CD4-positive, alpha-beta T cell treated with Interleukin-12 subunit alpha and Interleukin-12 subunit beta, for 1 hour (primary cell): ENCODE measurements at places on chromosomes 4 and X.

DNA sequence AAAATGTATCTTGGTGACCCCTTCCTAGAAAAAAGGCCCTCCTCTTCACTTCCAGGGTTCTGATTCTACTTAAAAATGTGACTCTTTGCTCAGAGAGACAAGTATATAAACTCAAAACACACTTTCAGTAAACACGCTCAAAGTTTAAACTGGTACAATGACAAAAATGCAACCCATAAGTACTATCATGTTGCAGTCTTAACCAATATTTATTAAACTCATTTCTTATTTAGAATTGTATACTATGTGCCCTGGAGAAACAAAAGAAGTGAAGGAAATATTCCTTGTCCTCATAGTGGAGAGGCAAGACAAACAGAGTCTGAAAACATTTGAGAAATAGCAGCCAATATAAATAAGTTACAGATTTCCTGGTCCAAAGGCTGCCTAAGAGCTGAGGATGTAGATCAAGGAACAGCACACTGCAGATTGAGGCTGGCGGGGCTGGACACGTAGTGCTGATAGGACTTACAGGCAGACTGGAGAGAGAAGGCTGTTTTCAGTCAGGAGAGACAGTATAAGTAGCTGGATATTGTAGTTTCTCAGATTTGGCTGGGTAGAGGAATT lies 39.1 kb upstream of the ANXA3 start:
- no peak for DNase-seq

DNA sequence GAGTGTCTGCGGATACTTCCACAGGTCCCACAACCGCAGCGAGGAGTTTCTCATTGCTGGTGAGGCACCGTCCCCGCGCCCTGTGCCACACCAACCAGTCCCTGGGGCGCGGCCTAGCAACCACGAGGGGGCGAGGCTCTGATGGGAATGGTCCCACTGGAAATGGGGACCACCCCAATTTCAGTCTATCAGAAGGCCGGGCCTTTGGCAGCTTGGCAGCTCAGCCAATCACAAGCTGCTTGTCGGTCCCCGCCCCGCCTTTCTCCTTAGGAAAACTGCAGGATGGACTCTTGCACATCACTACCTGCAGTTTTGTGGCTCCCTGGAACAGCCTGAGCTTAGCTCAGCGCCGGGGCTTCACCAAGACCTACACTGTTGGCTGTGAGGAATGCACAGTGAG lies 3.0 kb downstream of the TIMP1 start:
- DNase-seq: no peak

DNA sequence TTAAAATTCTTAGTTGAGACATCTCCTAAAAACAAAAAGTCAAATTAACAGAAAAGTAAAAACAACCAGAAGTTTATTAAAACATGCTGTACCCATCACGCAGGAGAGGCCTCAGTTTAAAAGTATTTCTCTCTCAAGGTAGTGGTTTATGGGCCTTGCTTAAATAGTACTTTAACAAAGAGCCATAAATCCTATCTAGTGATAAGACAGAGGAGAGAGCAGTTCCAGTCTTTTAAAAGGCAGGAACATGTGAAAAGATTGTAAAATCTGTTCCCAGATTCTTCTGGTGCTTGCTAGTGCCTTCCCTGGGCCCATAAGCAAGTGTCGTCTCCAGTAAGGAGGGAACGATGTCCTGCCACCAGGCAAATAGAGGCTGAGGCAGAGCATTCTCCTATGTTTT lies 476.3 kb upstream of the ADGRL3 start:
- no peak for DNase-seq

GRCh38 chrX:115952417-115953092 lies 218.0 kb upstream of the AGTR2 start:
- no peak for DNase-seq

- no peak for DNase-seq
Measured at GRCh38 chrX:73126240-73126639, 46.9 kb upstream of the PABPC1L2A start.

- no peak for DNase-seq
Measured at GRCh38 chr4:123495530-123495929, 98.9 kb downstream of the SPRY1 start.

DNA sequence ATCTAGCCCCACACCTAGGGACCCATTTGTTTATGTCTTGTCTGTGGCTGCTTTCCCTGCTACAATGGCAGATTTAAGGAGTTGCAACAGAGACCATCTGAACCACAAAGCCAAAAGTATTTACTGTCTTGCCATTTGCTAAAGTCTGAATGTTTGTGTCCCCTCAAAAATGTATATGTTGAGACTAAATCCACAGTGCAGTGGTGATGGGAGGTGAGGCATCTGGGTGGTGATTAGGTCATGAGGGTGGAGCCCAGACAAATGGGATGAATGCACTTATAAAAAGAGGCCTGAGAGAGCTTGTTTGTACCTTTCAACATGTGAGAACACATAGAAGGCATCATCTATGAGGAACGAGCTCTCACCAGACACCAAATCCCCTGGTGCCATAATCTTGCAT lies 137.3 kb downstream of the TMEM144 start:
- no peak for DNase-seq

GRCh38 chr4:28354880-28355656 lies 1494.4 kb downstream of the STIM2 start:
- DNase-seq: no peak

- no peak for DNase-seq
Measured at GRCh38 chrX:23838953-23839352, 56.0 kb downstream of the SAT1 start.

- DNase-seq: no peak
Measured at GRCh38 chr4:107988763-107989035, 990 bp upstream of the HADH start.

DNA sequence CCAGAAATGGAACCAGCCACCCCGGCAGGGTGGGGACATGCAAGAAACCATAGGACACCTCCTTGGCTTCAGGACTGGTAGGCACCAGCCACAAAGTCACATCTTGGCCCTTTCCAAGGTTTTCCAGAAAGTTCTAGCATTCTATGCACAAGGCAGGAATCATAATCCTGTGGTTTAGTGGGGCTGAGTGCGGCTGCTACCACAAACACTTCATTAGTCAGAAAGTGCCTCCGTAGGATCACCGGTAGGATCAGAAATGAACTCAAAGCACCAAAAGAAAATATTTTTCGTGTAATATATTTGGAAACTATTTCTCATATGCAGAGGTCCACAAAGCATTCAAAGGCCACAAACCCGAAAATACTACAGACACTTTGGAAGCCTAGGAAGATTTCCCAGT lies 191.7 kb downstream of the PTTG2 start:
- DNase-seq: no peak

GRCh38 chr4:87732033-87732765 lies 67.2 kb upstream of the IBSP start:
- no peak for DNase-seq

DNA sequence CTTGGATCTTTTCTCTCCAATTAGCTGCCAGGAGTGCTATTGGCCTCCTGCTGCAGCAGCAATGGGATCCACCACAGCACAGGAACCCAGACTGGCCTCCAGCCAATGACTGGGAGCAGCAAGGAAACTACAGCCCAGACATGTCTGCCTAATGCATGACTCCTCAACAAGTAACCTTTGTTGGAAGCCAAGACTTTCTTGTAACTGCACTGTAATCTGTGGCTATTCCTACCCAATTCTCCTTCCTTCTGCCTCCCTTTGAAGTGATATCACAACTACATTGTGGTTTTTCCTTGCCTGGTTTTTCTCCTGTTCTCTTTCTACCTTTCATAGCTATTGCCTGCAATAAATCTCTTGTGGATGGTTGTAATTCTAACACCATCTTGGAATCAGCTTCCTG lies 39.8 kb downstream of the SNCA start:
- no peak for DNase-seq

DNA sequence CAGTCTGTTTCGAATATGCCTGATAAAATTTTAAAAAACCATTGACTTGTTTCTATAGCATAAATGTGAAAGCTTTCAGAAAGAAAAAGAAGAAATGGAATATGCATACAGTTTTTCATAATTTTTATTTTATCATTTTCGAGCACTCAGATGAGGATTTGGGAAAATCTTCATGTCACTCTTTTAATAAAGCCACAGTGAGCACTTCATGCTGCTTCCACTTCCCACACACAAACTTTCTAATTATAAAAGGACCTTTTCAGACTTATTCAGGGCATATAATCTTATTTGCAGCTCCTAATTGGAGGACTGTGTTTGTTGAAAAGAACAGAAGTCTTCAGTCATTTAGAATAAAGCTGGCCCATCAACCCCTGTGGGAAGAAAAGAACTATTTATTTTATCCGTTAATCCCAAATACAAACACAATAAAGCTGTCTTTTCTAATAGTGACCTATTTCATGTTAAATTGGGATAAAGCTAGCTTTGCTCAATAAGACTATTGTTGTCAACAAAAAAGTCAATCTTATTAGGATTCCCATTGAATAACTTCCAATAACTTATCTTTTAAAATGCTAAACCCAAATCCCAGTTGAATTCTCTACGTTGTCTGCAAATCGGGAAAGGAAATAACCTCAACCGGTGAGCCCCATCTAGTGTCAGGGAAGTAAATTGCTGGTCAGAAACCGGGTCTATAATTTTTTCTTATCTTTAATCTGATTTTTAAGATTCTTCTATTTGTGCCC lies 211.5 kb downstream of the PDGFRA start:
- no peak for DNase-seq

- no peak for DNase-seq
Measured at GRCh38 chr4:7847206-7847605, 92.5 kb downstream of the AFAP1 start.

- DNase-seq: no peak
Measured at GRCh38 chr4:170721812-170722373, 632.1 kb upstream of the AADAT start.

GRCh38 chr4:80150387-80151180 lies 46.7 kb upstream of the PRDM8 start:
- DNase-seq: no peak

GRCh38 chr4:163484906-163485305 lies 9.6 kb upstream of the TMA16 start:
- peak; percentile 61 for DNase-seq

GRCh38 chrX:40471965-40472648 lies 108.7 kb upstream of the ATP6AP2 start:
- peak; percentile 5 for DNase-seq

GRCh38 chr4:13364172-13364571 lies 120.0 kb downstream of the RAB28 start:
- no peak for DNase-seq

DNA sequence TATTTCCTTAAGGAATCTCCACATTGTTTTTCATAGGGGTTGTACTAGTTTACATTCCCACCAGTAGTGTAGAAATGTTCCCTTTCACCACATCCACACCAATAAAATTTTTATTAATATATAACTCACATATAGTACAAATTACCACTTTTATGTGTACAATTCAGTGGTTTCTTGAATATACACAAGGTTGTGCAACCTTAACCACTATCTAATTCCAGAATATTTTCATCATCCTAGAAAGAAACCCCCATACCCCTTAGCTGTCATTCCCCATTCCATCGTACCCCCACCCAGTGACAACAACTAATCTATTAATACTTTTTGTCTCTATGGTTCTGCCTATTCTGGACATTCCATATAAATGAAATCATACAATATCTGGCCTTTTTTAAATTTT lies 108.3 kb upstream of the USP9X start:
- no peak for DNase-seq

GRCh38 chr4:2281575-2282343 lies 19.9 kb upstream of the MXD4 start:
- peak; percentile 91 for DNase-seq

DNA sequence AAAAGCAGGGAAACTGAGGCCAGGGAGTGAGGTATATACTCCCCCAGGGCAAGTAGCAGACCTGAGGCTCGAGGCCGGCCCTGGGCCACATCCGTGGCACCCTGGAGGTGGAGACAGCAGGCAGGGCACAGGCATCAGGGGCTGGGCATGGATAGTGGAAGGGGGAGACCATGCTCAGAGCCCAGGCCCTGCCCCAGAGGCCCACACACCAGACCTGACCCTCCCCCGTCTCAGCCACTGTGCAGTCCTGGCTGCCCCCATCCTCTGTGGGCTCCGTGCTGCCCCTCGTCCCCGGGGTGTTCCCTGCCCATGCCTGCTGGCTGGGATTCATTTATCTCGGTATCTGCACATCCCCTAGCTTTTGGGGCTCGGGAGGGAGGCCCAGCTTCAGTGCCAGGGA lies 103.1 kb upstream of the NKX1-1 start:
- DNase-seq: no peak

GRCh38 chrX:137354851-137355250 lies 211.1 kb upstream of the ZIC3 start:
- no peak for DNase-seq

- no peak for DNase-seq
Measured at GRCh38 chr4:31246856-31247255, 526.7 kb downstream of the PCDH7 start.

- DNase-seq: no peak
Measured at GRCh38 chr4:30719454-30720020, 632 bp upstream of the PCDH7 start.

GRCh38 chrX:48761674-48762471 lies at the start of gene GLOD5:
Gene GLOD5 (plus strand): TSS chrX:48761747. CDS start chrX:48761791, 44 bp downstream.
- DNase-seq: peak; percentile 1

GRCh38 chr4:1463088-1463926 lies 57.1 kb upstream of the NKX1-1 start:
- no peak for DNase-seq

GRCh38 chr4:8221476-8221875 lies 22.4 kb downstream of the SH3TC1 start:
- peak; percentile 46 for DNase-seq

DNA sequence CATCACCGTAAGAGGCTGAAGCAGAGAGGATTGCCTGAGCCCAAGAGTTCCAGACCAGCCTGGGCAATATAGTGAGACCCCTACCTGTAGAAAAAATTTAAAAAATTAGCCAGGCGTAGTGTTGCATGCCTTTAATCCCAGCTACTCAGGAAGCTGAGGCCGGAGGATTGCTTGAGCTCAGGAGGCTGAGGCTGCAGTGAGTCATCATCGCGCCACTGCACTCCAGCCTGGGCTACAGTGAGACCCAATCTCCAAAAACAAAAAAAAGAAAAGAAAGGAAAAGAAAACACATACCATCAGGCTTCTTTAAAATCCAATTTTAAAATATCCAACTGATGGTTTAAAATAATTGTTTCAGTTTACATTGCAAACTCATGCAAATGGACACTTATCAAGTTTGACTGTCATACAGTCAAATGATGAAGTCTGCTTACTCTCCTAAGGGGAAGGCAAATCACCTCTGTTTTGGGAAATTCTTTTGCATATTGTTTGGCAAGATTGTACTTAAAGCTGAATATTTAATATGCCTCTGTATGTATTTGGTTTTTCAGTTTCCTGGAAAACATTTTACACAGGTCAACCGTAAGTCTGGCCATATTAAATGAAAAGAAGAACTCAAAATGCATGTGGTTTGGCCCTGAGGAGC lies 23.7 kb upstream of the TENM3 start:
- no peak for DNase-seq

DNA sequence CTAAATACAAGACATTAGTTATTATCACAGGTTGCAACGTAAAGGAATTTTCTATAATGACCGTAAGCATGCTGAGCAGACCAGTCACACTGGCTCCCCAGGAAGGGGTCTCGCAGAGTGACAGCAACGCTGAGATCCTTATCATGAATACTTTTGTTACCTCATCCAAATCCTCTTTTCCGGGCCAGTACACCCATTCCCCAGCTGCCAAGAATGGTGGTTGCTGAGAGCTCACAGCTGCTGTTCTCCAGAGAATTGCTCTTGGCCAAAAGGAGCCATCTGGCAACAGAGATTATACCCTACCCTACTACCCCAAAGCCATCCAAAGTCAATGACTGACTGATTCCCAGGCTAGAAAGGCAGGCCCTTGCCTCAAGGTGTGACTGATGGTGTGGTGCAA lies 91.6 kb downstream of the FUNDC1 start:
- no peak for DNase-seq

- DNase-seq: no peak
Measured at GRCh38 chr4:158621729-158622128, 50.0 kb downstream of the C4orf46 start.
